Upper lobe of left lung (tissue), 6 donors: ENCODE measurements at places on chromosomes 16 and 17.

DNA sequence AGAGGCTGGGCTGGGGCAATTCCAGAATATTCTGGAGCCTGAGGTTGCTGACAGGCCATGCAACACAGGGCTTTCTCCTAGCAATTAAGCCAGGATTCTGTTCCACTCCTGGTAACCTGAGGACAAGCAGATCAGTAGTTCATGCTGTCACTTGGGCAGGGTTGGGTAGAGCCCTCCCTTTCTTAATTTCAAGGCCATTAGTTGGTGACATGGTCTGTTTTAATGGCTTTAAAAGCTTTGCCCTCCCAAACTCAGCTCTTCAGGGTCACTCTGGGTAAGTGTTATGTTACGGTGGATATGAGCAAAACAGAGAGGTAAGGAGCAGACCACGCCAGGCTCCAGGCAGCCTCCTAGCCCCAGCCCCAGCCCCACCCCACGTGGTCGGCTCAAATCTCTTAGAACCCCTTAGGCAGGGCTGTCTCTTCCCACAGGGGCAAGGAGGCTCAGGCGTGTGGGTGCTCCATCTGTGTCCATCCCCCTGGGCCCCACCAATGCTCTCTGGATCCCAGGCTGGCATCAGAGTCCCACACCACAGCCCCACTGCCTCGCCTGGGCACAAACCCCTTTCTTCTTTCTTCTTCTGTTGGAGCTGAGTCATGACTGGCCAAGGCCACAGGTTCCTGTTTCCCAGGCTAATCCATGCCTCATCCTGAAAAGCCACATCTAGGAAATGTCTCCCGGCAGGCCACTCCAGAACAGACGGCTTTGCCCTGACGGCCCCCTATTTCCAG is 27.5 kb downstream of the CEP295NL start:
- H3K36me3 ChIP-seq: peaks cover 27% of the 10 kb centered on the region
- peaks cover 13% of the 10 kb centered on the region for H3K4me1 ChIP-seq
- no peak overlapping the region for H3K27ac ChIP-seq
- DNase-seq: no peak
- H3K27me3 ChIP-seq: no peaks in the 10 kb centered on the region

GRCh38 chr17:4607773-4608187 is 23.5 kb downstream of the SMTNL2 start:
- H3K27ac ChIP-seq: peak overlapping the region; percentile 60
- no peak overlapping the region for H3K4me3 ChIP-seq
- no peaks in the 10 kb centered on the region for H3K27me3 ChIP-seq

DNA sequence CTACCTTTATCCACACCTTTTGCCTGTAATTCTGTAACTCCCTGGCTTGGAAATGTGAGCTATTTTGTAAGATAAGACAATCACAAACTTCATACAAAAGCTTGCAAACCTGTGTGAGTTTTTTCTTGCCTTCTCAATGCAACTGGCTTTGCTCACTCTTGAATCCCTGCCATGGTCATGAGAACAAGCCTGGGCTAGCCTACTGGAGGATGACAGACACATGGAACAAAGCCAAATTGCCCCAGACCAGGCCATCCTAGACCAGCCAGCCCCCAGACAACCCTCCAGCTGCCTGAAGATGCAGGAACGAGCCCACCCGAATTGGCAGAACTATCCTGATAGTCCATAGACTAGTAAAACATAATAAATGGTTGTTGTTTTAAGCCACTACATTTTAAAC is 466.6 kb upstream of the ERCC4 start:
- H3K4me3 ChIP-seq: no peak overlapping the region
- H3K27ac ChIP-seq: no peak overlapping the region
- no peaks in the 10 kb centered on the region for H3K27me3 ChIP-seq
- DNase-seq: no peak

DNA sequence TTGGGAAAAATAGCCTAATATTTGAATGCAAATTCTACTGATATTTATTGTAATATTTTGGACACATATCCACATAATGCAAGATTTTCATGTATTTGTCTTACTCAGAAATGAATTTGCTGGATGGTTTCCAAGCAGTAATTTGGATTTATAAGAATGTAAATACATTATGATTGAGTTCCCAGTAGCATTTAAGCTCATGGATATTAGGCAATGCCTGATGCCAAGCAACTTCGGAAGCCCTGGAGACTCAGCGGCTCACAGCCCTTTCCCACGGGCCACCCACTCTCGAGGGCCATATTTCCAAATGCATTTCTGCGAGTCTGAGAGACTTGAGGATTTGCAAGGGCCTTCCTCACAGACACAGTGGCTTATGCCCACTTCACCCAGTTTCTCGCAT is 62.1 kb upstream of the MYOCD start:
- H3K27ac ChIP-seq: no peak overlapping the region
- H3K4me1 ChIP-seq: no peaks in the 10 kb centered on the region
- H3K4me3 ChIP-seq: no peak overlapping the region
- H3K27me3 ChIP-seq: no peaks in the 10 kb centered on the region
- no peaks in the 10 kb centered on the region for H3K36me3 ChIP-seq
- DNase-seq: no peak

DNA sequence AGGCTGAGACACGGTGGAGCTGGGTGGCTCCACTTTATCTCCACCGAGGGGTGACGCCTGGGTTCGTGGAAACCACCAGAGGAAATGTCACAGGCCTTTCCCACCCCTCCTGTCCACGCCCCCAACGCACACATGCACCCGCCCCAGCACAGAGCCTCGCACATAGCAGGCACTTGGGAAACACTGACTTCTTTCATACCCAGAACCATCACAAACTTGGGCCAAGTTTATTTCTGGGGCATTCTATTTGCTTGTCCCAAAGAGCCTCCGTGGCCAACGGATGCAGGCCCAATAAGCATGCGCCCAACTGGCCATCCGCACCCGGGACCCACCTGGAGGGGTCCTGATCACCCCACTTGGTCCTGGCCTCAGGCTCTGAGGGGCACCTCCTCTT is 3.3 kb downstream of the BCAR1 start:
- H3K4me1 ChIP-seq: peaks cover 88% of the 10 kb centered on the region
- H3K27me3 ChIP-seq: no peaks in the 10 kb centered on the region
- peak overlapping the region; percentile 5 for H3K4me3 ChIP-seq
- H3K27ac ChIP-seq: peak overlapping the region; percentile 95
- no peak for DNase-seq
- H3K36me3 ChIP-seq: no peaks in the 10 kb centered on the region

DNA sequence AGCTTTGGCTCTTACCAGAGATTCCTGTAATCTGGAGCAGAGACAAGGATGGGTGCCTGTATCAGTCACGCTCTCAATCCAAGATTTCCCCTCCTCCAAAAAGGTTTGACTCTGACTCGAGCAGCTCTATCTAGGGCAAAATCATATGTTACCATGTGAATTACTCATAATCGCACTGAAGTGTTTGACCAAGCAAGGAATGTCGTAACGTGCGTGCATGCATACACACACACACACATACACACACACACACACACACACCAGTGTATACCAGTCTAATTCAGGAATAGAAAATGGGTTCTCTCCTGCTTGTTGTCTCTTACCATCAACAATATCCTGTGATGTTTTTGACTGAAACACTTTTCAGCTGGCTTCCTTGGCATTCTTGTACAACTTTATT is 835.1 kb downstream of the KCNJ2 start:
- H3K4me1 ChIP-seq: no peaks in the 10 kb centered on the region
- H3K36me3 ChIP-seq: no peaks in the 10 kb centered on the region
- H3K27me3 ChIP-seq: no peaks in the 10 kb centered on the region
- no peak overlapping the region for H3K4me3 ChIP-seq

DNA sequence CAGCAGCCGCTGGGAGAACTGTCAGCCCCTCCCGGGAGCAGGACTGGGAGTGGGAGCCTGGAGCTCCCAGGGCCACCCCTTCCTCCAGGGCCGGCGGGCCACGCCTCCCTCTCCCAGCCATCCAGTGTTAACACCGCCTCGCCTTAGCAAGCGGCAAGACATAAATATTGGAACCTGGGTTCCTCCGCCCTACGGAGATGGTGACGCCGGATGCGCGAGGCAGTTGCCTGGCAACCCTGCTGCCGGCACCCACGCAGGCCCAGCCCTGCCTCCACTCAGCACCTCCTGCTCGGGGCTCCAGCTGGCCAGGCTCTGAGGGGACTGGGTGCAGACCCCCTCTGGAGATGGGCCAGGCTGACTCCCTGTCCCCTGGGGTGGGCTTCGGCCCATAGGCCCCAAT is 27.4 kb upstream of the CACNA1H start:
- no peaks in the 10 kb centered on the region for H3K36me3 ChIP-seq
- H3K4me1 ChIP-seq: no peaks in the 10 kb centered on the region
- H3K27ac ChIP-seq: no peak overlapping the region
- DNase-seq: no peak

DNA sequence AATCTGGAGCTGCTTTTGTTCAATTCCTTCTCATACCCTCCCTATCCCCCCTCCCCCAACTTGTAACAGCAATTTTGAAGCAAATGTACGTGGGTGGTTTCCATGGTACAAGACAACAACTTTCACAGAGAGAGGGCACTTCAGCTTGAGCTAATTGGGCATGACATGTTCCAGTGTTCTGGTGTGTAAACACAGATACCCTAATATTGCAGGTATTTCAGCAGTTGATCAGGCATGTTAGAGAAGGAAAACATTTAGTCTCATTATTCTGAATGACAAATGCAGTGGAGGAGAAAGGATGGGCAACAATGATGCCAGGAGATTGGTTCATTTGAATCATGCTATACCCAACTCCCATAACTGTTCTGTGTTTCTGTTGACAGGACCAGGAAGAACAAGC is 137.5 kb downstream of the TRIM37 start:
- H3K36me3 ChIP-seq: no peaks in the 10 kb centered on the region
- DNase-seq: no peak
- no peaks in the 10 kb centered on the region for H3K27me3 ChIP-seq
- no peak overlapping the region for H3K27ac ChIP-seq
- no peaks in the 10 kb centered on the region for H3K4me1 ChIP-seq
- H3K4me3 ChIP-seq: no peak overlapping the region

DNA sequence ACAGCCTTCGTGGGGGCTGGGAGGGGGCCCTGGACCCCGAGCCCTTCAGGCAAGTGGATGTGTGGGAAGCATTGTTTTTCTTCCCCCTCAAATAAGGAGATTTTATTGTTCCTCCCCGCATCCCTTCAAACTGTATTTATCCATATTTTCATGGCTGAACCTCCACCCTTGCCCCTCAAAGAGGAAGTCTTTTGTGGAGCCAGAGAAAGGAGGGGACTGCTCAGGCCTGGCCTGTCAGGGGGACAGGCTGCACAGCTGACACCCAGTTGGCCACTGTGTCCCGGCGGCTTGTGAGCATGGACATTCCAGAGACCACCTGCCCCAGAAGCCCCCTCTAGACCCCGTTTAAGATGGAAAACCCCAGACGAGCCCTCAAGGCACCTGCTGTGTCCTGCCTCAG is 15.9 kb downstream of the HEXIM2 start:
- H3K27me3 ChIP-seq: no peaks in the 10 kb centered on the region
- H3K4me1 ChIP-seq: peaks cover 18% of the 10 kb centered on the region
- no peak overlapping the region for H3K27ac ChIP-seq
- H3K4me3 ChIP-seq: no peak overlapping the region

GRCh38 chr17:5128905-5129535 is 13.2 kb downstream of the USP6 start:
- no peaks in the 10 kb centered on the region for H3K36me3 ChIP-seq
- no peaks in the 10 kb centered on the region for H3K27me3 ChIP-seq
- DNase-seq: no peak
- no peak overlapping the region for H3K27ac ChIP-seq

DNA sequence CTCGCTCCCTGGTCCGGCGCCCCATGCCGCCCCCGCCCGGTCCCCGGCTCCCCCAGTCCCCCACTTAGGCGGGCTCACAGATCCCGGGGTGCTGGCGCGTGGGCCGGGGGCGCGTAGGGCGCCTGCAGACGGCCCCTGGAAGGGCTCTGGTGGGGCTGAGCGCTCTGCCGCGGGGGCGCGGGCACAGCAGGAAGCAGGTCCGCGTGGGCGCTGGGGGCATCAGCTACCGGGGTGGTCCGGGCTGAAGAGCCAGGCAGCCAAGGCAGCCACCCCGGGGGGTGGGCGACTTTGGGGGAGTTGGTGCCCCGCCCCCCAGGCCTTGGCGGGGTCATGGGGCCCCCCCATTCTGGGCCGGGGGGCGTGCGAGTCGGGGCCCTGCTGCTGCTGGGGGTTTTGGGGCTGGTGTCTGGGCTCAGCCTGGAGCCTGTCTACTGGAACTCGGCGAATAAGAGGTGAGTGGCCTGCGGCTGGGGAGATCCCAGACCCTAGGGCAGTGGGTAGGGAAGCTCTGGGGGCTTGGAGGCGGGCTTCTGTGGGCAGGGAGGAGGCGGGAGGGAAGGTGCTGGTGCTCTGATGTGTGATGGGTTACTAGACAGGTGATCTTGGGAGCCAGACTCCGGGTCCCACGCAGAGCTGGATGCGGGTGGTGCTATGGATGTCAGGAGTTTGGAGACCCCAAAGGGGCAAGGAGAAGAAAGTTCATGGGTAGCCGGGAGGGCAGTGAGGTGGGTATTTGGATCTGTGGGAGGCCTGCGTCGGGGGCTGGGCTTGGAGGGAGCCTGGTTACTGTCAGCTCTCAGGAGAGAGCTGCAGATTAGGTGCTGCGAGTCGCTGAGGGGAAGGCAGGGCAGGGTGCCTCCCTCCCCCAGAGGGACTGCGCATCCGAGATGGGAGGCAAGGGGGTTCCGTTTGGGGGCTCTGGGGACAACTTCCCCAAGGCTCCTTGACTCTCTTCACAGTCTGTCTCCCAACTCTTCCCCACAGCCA is 560 bp downstream of the EFNB3 start:
- peak overlapping the region; percentile 25 for H3K4me3 ChIP-seq
- peaks cover 24% of the 10 kb centered on the region for H3K27me3 ChIP-seq
- H3K27ac ChIP-seq: no peak overlapping the region

- DNase-seq: no peak
- peaks cover 2% of the 10 kb centered on the region for H3K36me3 ChIP-seq
- H3K27me3 ChIP-seq: no peaks in the 10 kb centered on the region
- no peak overlapping the region for H3K4me3 ChIP-seq
- H3K4me1 ChIP-seq: peaks cover 5% of the 10 kb centered on the region
These were observed 25.7 kb downstream of the IRF8 start for GRCh38 chr16:85924675-85925074.

GRCh38 chr16:28897826-28898225 is 19.5 kb downstream of the ATP2A1 start:
- H3K36me3 ChIP-seq: no peaks in the 10 kb centered on the region
- no peaks in the 10 kb centered on the region for H3K27me3 ChIP-seq
- H3K4me3 ChIP-seq: no peak overlapping the region
- no peaks in the 10 kb centered on the region for H3K4me1 ChIP-seq

DNA sequence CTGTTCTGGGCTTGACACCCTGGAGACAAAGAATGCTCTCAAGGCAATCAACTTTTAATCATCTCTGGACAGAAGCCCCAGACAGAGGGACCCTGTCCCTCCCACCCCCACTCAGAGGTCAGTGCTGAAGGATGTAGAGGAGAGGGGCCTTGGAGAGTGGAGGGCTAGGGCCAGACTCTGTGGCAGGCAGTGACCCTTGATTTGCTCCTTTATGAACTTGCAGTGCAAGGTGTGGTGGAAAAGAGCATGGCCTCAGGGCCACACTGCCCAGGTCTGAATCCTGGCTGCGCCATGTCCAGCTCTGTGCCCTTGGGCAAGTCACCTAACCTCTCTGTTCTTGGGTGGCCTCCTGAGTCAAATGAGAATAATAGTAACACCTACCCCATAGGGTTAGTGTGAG is 134.3 kb downstream of the TMEM132E start:
- no peak overlapping the region for H3K4me3 ChIP-seq
- no peaks in the 10 kb centered on the region for H3K27me3 ChIP-seq
- H3K36me3 ChIP-seq: no peaks in the 10 kb centered on the region
- DNase-seq: no peak
- H3K27ac ChIP-seq: no peak overlapping the region
- no peaks in the 10 kb centered on the region for H3K4me1 ChIP-seq

GRCh38 chr17:50184611-50185398 is 16.6 kb downstream of the COL1A1 start:
- H3K4me3 ChIP-seq: no peak overlapping the region
- H3K27me3 ChIP-seq: no peaks in the 10 kb centered on the region
- peaks cover 34% of the 10 kb centered on the region for H3K36me3 ChIP-seq
- peaks cover 11% of the 10 kb centered on the region for H3K4me1 ChIP-seq

GRCh38 chr16:79971237-79971572 is 370.7 kb upstream of the MAF start:
- no peaks in the 10 kb centered on the region for H3K4me1 ChIP-seq
- H3K36me3 ChIP-seq: no peaks in the 10 kb centered on the region
- H3K4me3 ChIP-seq: no peak overlapping the region
